ENCODE measurements at places on chromosomes 2 and 18.

GRCh38 chr2:156697906-156698305 lies 261.7 kb downstream of the GPD2 start:
- DNase-seq: no peak

DNA sequence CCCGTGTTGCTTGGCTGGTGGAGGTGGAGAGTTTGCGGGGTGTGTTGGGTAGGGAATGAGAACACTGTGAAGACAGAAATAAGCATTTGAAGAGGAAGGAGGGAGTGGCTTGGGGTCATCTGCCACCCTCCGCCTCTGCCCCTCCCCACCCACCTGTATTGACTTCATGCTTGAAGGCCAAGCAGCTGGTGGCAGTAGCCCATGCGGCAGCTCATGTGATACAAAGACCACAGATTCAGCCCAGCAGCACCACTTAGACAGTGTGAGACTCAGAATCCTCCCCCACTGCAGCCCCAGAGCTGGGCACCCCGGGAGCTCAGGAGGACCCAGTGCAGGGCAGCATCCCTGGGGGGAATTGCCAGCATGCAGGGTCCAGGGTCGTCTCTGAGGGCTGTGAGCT lies 15.4 kb downstream of the NPPC start:
- no peak for DNase-seq

DNA sequence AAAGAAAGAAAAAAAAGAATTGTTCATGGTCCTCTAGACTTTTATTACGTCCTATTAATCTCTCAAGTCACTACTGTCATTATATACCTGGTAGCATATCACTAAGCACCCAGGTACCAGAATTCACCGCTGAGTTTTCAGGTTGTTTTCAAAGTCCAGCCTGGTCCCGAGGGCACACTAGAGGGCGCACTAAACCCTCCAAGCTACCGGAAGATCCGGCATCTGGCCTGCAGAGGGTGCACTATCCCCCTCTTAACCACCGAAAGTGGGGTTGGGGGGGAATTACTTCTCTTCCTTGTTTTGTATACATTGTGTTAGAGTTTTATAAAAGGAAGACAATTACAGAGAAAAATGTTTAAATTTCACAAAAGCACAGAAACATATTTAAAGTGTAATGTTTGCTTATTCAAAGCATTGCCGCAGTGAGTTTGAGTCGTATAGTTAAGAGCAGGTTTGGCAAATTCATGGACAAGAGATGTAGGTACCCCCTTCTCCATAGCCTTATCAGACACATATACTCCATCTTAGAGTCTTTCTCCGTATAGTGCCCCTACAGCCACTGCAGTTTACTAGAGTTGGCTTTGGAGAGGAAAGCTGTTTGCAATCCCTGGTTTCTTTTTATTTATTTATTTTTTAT lies 19.2 kb downstream of the MOGAT1 start:
- DNase-seq: peak; percentile 92

GRCh38 chr2:162965191-162965590 lies 126.6 kb upstream of the KCNH7 start:
- no peak for DNase-seq

DNA sequence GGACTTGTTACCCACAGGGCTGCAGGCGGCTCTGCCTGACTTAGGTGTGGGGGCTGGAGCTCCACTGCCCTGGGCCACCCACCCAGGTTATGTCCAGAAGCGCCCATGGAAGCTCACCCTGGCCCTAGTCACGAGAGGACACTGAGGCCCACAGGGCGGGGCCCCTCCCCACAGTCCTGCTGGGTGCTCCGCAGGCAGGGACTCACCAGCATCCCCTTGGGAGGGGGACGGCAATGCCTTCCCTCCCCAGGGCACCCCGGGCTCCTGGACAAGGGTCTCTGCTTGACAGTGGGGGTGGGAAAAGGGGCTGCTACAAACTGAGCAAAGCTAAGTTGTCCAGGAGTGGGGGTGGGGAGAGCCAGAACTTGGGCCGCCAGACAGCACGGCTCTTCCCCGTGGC lies 60.5 kb downstream of the AQP12A start:
- DNase-seq: no peak

GRCh38 chr2:148622366-148622765 lies 22.2 kb upstream of the EPC2 start:
- no peak for DNase-seq

DNA sequence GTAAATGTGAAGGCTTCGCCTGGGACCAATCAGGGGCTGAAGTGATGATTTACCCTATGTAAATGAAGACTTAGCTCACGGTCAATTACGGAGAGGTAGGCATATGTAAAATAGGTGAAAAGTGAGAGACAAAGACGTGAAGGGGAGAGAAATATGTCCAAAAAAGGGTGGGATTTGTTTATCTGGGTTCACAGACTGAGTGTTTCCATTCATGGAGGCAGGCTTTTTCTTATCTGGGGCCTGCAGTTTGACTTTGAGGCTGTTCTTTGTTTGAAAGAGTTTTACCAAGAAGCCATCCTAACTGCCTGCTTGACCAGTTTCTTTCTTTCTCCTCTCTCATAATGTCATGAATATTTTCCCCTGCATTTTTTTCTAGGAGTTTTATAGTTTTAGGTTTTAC lies 202.7 kb downstream of the NYAP2 start:
- DNase-seq: no peak

GRCh38 chr2:131417886-131418285 lies 53.9 kb upstream of the RAB6D start:
- DNase-seq: no peak

GRCh38 chr18:63376538-63376937 lies 9.5 kb upstream of the KDSR start:
- DNase-seq: no peak

- DNase-seq: peak; percentile 97
These were observed at the start of gene ZSCAN30 for GRCh38 chr18:35290094-35290735. ZSCAN30 (minus strand) TSS chr18:35290229; CDS start chr18:35264352, 25,877 bp downstream.

DNA sequence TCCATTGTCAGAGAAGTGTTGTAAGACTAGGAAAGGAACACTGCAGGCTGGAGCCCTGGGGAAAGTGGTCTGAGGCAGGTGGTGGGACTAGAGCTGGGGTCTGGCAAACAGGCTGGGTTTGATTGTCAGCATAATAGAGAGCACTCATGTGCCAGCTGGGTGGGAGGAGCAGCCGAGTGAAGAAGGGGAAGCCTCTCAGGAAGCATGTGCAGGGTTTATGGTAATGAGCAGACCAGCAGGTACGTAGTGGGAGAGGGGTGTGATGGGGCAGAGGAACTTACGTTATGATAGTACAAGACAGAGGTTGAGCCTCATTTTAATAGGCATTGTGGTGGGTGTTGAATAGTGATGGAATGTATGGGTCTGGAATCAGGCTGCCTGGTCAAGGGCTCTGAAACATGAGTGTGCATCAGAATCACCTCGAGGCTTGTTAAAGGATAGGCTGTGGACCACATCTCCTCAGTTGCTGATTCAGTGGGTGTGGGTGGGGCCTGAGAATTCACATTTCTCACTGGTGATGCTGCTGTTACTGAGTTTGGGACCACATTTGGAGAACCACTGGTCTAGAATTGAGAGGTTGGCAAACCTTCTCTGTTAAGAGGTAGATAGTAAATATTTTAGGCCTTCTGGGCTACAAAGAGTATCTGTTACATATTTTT lies 1.7 kb upstream of the MGAT5 start:
- DNase-seq: no peak

- DNase-seq: no peak
These were observed 207.3 kb downstream of the SH3RF3 start for GRCh38 chr2:109336296-109336695.

Data from COLO829 (cell line).